CD4-positive, alpha-beta T cell treated with Interleukin-12 subunit alpha and Interleukin-12 subunit beta, for 1 hour (primary cell): ENCODE measurements at places on chromosomes 12 and 14.

- peak; percentile 92 for DNase-seq
These were observed 62.1 kb downstream of the HRK start for GRCh38 chr12:116818948-116819832.

DNA sequence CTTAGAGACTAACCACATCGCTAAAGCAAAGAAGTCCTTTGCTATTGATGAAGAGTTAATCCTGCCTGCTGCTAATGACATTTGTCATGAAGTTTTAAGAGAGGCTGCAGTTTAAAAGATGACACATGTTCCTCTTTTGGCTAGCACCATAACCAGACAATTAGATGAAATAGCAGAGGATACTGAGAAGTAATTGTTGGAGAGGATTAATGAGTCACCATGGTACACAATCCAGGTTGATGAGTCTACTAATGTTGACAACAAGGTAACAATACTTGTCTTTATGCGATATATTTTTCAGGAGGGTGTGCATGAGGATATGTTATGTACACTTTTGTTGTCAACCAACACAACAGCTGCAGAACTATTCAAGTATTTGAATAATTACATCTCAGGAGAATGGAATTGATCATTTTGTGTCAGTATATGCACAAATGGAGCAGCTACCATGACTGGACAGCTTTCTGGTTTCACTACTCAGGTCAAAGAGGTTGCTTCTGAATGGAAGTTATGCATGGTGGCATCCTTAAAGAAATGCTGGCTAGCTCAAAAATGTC lies 56.7 kb downstream of the LRRIQ1 start:
- DNase-seq = no peak

DNA sequence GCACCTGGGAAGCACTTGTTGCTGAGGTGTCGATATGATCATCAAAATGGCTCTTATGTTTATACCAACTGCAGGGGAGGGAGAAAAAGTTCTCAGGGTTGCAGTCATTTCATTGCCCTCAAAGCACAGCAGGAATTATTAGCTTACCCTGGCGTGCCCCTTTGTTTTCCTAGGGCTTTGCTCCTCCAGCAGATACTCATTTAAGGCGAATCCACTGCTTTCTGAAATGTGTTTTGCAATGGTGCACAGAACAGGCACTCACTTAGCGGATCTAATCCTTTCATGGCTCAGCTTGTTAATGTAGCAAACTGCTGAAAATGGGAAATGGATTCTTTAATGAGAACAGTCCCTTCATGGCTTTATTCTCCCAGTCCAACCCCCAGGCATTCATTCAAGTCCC lies 76.7 kb downstream of the NKX2-1 start:
- no peak for DNase-seq

GRCh38 chr14:73763396-73763795 lies 49.2 kb upstream of the PNMA1 start:
- DNase-seq = no peak

DNA sequence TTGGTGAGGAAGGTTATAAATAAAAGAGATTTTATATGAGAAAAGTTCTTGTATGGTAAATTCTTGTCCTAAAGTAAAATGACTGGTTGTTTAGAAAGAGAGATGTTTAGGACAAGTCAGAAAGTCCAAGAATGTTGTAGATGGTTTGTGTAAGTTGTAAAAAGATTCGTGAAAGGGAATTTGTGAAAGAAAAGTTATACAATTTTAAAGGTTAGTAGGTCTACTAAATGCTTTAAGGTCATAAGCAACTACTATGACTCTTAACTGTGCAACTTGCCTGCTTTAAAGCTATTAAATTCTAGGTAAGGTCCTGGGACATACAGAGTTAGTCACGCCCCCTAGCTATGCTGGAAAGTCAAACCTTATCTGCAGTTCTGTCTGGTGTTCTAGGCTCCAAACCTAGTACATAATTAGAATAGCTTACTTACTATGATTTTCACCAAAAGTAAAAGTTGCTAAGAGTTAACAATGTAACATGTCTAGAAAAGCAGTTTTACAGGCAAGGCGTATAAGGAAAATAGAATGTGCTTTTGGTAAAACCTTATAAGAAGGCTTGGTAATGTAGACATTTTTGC lies 11.2 kb upstream of the DHRS2 start:
- DNase-seq = no peak

- DNase-seq = no peak
These were observed 21.4 kb downstream of the ANKLE2 start for GRCh38 chr12:132740313-132740646.

- DNase-seq = no peak
These were observed 22.3 kb downstream of the ATG14 start for GRCh38 chr14:55389330-55389729.

DNA sequence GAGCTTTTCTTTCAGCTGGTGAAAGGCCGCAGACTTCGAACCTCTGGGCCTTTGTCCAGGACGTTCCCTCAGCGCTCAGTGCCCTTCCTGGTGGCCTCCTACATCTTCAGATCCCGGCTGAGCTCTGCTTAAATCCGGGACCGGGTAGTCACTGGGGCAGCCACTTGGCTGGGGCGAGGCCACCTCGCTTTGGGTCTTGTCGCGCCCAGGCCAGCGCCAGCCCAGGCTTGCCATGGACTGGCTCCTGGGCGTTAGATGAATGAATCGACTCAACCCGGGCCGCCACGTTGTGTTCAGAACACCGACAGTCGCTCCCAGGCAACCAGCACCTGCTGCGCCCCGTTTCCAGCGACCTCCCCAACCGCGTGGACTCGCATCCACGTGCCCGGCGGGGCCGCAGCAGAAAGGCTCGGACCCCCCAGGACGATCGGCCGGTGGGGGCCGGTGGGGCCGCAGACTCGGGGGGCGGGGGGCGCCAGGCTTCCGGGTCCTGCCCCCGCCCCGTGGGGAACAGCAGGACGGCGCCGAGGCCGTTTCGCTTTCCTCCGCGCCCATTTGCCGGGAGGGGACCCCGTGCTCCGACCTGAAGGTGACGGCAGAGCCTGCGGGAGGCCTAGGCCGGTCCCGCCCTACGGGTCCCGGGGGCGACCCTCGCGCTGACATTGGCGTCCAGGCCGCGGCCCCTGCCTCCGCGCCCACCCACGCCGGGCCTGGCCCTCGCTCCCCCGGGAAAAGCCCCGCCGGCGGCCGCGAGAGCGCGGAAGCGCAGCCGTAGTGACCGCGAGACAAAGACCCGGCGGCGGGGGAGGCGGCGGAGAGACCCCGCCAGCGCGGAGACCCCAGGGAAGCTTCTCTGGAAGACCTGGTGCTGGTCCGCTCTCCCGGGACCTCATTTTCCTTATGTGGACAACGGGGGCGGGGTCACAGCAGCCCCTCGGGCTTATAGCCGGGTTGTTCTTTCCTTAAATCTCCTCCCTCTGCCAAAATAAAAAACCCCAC lies 37.3 kb upstream of the RCOR1 start:
- peak; percentile 58 for DNase-seq

DNA sequence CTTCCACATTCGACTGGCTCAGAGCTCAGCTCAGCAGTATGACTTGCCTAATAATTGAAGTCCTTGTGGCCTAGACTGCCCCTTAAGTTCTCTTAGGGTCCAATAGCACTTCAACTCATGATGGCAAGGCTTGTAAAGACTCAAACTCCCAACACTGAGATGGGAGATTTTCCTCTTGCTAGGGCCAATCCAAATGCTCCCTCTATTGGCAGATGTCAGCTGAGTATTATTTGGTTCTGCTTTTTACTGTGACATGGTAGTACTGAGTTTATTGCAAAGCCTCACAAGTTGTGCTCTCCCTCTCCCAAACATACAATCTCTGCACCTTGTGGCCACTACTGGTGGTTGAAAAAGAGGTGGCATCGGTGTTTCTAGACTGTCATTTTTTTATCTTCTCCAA lies 164.2 kb downstream of the ALG10 start:
- DNase-seq = no peak
